ENCODE measurements at places on chromosomes 2 and 18.

DNA sequence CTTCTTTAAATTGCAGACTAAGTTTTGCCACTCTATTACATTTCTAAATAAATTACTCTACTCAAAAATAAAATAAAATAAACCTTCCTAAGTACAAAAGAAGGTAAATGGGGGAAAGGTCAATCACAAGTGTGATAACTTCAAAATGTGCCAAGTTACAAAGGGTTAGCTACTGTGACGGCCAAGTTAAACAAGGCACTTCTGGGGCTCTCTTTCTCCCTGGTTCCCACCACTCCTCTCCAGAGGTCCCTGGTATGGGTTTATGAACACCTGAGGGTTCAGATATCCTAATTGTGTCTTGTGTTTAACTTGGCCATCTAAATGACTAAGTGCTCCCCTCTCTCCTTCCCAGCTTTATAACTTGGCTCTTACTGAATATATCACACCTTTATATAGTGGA is 5.4 kb downstream of the ZNF521 start:
- no peak for DNase-seq

GRCh38 chr2:113686537-113686936 is 59.5 kb downstream of the RABL2A start:
- DNase-seq = no peak

GRCh38 chr2:223896833-223897311 is 48.3 kb downstream of the WDFY1 start:
- DNase-seq = no peak

DNA sequence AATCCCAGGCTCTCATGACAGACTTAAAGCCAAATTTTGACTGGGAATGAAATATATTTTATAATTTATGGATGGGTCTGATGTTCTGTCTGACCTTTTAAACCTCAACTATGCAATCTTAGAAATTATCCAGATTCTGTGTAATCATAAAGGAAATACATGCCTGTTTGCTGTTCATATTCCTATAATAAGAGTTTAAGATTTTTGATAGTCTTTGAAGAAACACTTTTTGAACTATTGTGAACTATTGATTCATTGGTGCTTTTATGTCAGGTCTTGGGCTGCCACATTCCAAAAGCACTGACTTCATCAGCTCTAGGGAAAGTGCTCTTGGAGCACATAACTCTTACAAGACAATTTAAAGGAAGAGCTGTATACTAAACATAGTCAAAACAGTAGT is 64.2 kb downstream of the CCDC150 start:
- DNase-seq = no peak

GRCh38 chr2:136008205-136008865 is 22.9 kb upstream of the DARS1 start:
- DNase-seq = no peak

DNA sequence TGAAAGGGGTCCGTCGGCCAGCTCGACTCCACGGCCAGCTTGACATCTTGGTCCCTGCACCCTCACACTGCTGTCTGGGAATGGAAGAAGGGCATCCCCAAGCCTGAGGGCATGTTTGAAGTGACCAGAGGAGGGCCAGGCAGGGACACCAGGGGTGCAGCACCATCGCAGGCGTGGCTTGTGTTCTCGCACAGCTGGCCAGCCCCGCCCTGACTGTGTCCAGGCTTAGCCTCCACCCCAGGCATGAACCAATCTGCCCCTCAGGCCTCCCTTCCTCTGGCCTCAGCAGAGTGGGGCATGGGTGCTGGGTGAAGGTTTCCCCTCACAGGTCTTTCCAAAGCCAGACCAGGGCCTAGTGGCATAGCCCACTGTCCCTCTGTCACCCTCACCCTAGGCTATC is 25.0 kb downstream of the EMX1 start:
- DNase-seq = no peak

DNA sequence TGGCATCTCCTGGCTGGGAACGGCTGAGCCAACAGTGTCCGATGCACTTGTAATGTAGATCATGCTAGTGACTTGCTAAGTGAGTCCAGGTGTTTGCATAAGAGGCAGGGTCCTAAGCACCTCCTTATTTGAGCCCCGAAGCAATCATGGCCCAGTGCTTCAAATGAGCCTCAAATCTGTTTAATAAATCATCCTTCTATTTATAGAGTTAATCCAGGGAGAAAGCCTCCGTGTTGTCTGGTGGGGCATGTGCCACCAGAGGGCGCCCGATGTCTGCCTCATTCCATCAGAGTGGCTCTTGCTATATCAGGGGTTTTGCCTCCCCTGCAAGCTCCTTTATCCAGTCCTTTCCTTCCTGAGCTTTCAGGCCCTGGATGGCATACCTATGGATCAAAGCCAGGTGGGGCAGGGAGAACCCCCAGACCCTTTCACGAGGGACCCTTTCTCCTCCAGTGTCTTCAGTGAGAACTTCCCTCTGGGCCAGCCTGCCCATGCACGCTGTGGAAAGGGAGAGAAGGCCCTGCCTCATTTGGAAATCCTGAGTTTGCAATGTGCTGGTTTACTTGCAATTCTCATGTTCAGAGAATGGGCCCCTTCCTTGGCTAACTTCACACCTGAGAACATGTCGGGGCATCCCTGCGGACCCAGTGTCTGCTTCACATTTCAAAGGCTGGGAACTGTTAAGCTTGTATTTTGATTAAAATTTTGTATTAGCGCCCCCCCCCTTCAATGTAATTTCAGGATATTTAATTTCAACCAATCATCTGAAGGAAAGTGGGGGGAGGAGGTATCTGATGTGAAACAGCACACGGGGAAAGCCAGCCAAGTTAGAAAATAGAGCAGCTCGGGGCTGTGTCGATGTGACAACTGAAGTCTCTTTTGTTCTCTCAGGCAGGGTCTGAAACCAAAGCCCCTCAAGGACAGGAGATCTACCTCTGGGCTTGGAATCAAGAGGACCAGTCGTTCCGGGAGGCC is 39.7 kb downstream of the RDH14 start:
- DNase-seq = no peak

GRCh38 chr2:170208967-170209366 is 31.0 kb downstream of the MYO3B start:
- DNase-seq = no peak

- no peak for DNase-seq
These were observed 631.5 kb downstream of the NYAP2 start for GRCh38 chr2:226030788-226031646.

- DNase-seq = no peak
These were observed 79.2 kb upstream of the STK39 start for GRCh38 chr2:168326572-168326971.

GRCh38 chr2:2044269-2045057 is 286.6 kb downstream of the MYT1L start:
- DNase-seq = no peak

- DNase-seq = no peak
These were observed 83.2 kb upstream of the FRZB start for GRCh38 chr2:182949572-182950189.

DNA sequence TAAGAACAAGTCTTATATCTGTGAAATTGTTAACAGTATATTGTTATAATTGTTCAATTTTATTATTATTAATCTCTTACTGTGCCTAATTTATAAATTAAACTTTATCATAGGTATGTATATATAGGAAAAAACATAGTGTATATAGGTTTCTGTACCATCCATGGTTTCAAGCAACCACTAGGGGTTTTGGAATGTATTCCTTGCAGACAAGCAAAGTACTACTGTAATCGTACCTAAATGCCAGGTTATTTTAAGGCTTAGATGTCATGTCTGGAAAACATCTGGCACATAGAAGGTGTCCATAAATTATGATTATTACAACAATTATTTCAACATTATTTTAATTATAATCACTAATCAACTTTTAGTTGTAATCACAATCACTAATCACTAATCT is 8.4 kb downstream of the ITSN2 start:
- no peak for DNase-seq

DNA sequence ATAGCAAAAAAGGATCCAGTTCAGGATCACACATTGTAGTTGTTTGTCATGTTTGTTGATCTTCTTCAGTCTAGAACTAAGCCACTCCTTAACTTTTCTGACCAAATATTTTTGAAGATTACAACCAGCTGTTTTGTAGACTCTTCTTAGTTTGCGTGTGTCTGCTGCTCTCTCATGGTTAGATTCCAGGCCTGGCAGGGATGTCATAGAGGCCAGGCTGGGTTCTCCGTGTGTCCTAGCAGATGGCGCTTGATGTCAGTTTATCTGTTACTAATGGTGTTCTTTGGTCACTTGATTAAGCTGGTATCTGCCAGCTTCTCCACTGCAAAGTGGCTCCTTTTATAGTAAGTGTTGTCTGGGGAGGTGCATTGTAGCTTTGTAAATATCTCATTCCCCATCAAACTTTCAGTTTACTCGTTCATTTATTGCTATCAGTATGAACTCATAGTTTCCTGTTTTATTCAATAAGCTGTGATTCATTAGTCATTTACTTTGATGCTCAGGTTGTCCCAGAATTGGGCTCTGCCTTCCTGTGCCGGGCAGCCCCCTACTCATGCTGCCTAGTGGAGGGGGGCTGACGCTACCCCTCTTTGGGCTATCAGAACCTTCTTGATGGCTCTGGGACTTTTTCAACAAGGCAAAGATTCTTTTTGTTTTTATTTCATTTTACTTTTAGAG is 42.1 kb downstream of the GRHL1 start:
- no peak for DNase-seq

GRCh38 chr18:39959839-39960238 is 1995.2 kb upstream of the PIK3C3 start:
- no peak for DNase-seq

DNA sequence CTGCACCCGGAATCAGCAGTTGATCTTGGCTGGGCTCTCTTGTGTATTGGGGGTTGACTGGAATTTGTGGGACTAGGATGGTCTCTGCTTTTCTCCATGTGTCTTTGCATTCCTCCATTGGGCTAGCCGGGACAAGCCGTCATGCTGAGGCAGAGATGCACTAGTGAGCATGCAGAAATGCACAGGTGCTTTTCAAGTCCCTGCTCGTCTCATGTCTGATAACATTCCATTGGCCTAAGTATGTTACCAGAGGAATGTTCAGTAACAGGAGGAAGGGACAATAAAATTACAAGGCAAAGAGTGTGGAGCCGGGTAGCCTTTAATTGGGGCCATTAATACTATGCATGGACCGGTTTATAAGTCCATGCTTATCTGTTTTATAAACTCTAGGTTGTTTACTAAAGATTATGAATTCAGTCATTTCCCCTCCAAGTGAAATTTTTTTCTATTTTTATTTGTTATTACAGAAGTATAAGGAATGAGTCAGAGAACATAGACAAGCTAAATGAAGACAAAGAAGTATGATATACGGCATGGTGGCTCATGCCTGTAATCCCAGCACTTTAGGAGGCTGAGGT is 24.4 kb upstream of the AAK1 start:
- no peak for DNase-seq

- no peak for DNase-seq
These were observed 234.8 kb upstream of the KYNU start for GRCh38 chr2:142642650-142643049.

- no peak for DNase-seq
These were observed 51.7 kb downstream of the TGOLN2 start for GRCh38 chr2:85275984-85276540.

DNA sequence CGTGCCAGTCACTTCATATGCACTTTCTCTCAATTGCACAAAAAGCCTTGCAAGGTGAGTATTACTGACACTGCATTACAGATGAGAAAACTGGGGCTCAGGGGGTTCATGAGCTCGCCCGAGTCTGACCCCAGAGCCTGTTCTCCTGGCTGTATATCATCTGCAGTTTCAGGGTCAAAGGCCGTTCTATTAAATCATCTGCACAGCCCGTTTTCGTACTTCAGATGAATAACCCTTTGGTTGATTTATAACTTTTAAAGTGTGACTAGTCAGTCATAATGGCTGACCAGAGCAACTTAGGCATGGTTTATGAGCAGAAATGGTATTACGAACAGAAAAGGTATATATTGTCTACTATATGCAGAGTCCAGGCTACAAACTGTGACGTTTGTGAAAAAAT is 35.3 kb upstream of the NPAS2 start:
- DNase-seq = no peak

DNA sequence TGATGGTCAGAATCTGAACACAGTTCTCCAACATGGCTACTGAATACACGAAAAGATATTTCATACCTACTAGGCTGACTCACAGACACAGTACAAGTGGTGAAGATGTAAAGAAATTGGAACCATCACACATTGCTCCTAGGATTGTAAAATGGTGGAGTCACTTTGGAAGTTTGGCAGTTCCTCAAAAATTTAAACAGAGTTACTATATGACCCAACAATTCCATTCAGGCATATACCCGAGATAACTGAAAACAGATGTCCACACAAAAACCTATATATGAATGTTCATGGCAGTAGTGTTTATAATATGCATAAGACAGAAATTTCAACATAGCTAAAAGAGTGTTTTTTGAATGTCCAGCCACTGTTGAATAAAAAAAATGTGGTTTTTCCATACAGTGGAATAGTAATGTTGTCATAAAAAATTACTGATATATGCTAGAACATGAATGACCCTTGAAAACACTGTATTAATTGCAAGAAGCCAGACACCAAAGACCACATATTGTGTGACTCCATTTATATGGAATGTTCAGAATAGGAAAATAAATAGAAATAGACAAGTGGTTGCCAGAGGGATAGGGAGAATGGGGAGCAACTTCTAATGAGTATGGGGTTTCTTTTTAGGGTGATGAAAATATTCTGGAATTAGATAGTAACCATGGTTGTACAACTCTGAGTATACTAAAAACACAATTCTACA is 10.1 kb downstream of the RMP24 start:
- no peak for DNase-seq

DNA sequence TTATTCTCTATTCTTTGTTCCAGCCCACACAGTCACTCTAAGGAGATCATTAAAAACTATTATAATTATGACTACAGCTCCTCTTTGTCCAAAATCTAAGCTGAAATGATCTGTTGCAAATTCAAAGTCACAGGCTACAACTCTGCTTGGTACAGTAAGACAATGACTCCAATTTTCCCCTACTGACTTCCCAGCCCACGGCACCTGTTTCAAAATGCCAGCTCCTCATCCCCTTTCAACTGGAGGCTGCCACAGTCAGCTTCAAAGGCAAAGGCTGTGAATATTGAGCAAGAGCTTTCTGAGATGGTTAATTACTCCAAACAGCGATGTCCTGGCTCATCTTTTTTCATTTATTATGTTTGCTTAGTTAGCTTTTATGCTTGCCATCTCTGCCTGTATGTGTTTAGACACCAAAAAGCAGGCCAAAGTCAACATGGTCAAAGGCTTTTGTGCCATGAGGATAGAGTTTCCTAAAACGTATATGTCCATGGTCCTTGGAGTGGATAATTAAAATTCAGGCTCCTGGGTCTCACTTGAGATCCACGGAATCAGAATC is 141.1 kb downstream of the DOCK10 start:
- DNase-seq = no peak

DNA sequence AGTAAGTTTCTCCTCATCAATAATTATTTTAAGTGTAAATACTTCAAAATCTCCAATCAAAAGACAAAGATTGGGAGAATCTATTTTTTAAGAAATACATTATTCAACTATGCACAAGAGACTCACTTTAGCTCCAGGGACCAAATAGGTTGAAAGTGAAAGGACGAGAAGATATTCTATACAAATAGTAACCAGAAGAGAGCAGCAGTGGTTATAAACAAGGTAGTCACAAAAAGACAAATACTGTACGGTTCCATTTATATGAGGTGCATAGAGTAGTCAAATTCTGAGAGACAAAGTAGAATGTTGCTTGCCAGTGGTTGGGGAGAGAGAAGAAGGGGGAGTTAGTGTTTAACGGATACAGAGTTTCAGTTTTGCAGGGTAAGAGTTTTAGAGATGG is 69.8 kb downstream of the POU3F3 start:
- DNase-seq = no peak
